ENCODE measurements at places on chromosomes 16 and 17.

DNA sequence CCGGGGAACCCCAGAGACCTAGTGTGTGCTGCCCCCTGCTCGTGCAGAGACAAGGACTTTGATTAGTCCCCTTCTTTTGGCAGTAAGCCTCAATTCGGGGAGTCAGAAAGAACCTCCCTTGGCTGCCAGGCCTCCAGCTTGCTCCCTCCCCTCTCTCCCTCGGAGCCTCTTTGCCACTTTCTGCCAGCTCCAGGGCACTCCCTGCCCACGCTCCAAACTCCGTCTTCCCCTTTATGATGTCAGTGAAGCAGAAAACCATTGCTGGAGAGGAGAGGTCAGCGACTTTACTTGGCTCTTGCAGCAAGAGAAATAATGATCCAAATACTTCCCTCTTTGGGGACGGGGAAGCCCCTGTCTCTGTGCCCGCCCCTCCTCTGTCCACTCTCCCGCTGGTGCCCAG, 28.1 kb downstream of the TTYH2 start:
- no peak for DNase-seq

GRCh38 chr17:22454070-22454999, 762.0 kb downstream of the KCNJ18 start:
- no peak for DNase-seq

GRCh38 chr17:80868022-80868609, 123.5 kb upstream of the CHMP6 start:
- DNase-seq, result no peak

DNA sequence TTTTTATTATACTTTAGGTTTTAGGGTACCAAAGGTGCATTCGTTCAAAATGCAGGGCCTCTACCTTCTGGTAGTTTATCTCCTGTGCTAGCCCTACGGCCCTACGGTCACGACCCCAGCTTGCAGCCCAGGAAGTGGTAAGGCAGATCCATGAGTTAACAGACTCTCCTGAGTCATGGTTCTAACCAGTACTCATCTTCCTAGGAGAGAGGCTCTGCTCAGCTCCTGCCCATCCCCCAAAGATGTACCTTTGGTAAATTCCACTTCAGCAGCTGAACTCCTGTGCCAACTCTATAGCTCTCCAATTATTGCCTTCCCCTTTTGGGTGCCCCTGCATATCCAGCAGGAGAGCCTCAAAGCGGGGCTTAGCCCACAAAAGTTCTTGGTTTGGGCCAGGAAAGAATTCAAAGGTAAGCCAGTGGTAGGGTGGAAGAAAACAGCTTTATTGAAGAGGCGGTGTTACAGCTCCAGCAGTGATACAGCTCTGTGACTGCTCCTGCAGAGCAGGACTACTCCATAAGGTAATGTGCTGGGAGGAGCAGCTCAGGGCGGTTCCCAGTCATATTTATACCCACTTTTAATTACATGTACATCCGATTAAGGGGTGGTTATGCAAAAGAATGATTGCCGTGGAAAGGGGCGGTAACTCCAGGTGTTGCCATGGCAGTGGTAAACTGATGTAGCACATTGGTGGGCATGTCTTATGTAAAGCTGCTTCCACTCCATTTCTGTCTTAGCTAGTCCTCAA, 241.4 kb downstream of the PMP22 start:
- DNase-seq, result no peak

Measured in SHP77 treated with DMSO at 0.1 percent for 48 hours (cell line).